Stimulated activated CD4-positive, alpha-beta T cell treated with anti-CD3 and anti-CD28 coated beads, Interleukin-1b, Interleukin-23, amount 100 ng/mL, for 4 hours (primary cell): ENCODE measurements at places on chromosomes 3 and 15.
A peak's percentile ranks its signal among the peaks of the same experiment; 100 is the strongest.

DNA sequence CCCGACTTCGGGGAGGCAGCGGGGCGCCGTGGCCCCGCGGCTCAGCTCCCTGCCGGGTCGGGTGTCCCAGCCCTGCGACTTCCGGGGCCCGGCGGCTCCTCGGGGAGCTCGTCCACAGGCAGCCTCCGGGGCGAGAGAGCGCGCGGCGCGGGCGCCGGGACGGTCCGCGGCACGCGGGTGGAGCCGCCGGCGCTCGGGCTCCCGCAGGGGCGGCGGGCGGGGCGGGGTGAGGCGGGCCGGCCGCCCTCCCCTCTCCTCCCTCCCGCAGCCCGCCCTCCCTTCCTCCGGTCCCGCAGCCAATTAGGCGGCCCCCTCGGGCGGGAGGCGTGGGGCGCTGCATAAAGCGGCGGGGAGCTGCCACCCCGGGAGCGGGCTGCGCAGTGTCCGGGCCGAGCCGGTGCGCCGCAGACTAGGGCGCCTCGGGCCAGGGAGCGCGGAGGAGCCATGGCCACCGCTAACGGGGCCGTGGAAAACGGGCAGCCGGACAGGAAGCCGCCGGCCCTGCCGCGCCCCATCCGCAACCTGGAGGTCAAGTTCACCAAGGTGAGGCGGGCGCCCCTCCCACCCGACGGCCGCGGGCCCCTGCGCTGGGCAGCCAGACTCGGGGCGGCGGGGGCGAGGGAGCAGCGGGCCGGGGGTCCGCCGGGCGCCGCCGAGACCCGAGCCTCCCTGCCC is at the start of gene ALDH1A3:
Gene ALDH1A3, plus strand, starts transcription at position 368 of the 675 bp plus-strand sequence. Its CDS starts 77 bp downstream, at position 445.
- peak; percentile 13 for DNase-seq

GRCh38 chr15:62109437-62109836 is 42.7 kb downstream of the C2CD4A start:
- no peak for DNase-seq

- DNase-seq = no peak
Measured at GRCh38 chr3:26653811-26654425, 31.3 kb downstream of the LRRC3B start.

- no peak for DNase-seq
Measured at GRCh38 chr15:101453123-101454120, 36.1 kb downstream of the PCSK6 start.

DNA sequence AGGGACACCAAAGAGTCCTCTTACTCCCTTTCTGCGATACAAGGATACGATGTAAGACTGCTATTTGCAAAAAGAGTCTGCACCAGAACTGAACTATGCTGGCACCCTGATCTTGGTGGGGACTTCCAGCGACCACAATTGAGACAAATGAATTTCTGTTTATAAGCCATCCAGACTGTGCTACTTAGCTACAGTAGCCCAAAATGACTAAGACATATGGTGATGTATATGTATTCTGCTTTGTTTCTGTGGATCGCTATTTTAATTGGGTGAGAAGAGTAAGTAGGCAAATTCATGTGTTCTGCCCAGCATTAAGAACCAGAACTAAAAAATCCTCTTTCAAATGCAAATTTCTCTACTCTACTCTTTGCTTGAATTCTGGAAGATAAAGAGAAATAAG is 720.9 kb downstream of the DIPK2A start:
- DNase-seq = no peak

DNA sequence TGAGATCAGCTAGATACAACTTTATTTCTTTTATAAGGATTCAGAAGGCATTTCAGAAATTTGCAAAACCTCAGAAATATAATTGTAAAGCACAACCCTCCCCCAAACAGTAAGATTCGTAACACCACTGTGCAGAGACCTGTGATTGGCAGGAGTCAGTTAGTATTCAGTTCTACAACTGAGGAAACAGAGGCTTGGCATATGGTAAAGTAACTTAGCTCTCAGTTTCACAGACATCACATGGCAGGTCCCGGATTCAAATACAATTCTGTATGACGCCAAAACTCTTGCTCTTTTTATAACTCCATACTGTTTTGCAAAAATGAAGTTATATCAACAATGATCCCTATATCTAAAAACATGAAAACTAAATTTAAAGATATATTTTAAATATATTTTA is 225.6 kb upstream of the LMCD1 start:
- no peak for DNase-seq

DNA sequence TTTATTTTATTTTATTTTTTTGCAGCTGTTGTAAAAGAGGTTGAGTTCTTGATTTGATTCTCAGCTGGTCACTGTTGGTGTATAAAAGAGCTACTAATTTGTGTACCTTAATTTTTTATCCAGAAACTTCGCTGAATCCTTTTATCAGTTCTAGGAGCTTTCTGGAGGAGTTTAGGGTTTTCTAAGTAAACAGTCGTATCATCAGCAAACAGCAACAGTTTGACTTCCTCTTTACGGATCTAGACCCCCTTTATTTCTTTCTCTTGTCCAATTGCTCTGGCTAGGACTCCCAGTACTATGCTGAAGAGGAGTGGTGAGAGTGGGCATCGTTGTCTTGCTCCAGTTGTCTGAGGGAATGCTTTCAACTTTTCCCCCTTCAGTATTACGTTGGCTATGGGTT is 165.8 kb upstream of the KCNMB2 start:
- no peak for DNase-seq

DNA sequence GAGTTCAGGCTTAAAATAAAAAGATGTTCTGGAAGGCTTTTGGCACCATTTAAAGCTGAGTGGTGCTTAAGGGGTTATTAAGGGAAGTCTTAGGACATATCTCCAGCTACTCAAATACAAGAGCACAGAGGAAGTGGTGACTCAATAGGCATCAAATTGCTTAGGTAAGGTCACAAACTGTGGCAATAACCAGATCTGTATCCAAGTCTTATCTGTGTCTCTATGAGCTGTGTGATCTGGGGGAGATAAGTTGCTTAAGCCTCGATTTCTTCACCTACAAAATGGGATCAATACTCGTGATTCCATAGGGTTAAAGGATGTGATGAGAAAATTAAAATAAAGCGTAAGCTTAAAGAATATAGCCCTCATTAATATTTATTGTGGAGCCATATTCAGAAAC is 7.6 kb downstream of the HDC start:
- DNase-seq = no peak

DNA sequence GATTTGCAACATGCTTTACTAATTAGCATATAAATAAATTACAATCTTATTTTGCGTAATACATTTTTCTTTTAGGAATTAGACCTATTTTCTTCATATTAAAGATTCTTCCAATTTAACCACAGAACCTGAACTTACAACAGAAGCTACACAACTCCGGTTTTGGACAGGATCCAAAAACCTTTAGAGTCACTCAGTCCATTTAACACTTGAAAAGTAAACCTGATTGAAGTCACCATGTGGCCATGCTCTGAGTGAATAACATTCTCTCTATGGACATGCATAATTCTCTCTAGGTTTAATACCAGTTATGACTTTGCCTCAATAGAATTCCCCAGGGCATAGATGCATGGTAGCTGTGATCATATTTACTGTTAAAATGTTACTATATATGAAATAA is 751.0 kb downstream of the VGLL3 start:
- no peak for DNase-seq

DNA sequence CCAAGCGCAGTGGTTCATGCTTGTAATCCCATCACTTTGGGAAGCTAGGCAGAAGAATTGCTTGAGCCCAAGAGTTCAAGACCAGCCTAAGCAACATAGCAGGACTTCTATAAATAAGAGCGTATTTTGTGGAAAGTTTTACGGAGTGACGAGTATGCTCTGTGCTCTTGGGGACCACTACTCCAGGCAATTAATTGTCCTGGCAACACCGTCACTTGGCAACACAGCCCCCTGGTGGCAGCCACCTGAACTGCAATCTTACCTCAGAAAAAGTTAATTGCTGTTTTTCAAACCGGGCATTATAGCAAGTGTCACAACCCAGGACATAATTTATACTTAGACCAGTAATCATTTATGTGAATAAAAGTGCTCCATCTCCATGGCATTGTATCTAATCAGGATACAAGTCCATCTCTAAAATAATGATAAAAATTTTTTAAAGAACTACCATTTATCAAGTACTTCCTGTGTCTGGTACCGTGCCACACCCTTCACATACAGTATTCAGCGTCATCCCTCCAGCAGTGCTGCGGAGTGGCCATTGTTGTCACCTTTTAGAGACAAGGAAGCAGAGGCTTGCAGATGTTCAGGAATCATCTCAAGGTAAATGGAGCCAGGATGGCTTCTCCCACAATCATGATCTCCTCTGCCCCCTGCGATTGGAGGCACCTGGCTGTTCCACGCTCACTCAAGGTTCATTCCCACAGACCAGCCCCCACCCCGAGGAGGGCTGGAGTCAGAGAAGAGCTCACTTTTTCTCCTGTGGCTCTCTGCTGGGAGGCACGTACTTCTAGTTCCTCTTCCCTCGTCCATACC is 34.5 kb downstream of the PLA2G4D start:
- DNase-seq = peak; percentile 66

DNA sequence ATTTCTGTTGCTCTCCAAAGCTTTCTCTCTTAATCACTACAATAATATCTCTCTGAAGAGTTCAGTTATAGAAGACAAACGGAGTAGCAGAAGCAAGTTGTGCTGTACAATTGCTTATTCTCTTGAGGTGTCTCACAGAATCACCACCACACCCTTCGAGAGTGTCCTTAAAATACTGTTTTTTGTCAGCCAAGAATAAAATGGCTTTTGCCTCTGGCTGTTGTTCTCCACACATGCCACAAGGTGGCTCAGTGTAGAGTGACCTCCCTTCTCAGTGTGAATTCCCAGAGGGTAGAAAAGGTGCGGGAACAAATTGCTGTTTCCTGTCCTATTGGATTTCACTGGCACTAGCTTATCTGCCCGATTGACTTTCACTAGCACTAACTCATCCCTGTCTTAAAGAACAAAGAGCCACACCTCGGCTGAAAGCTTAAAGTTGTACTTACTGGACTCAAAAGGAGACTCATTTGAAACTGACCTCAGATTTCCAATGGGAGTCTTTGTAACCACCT is 134.2 kb upstream of the SATB1 start:
- DNase-seq = no peak

GRCh38 chr3:61725851-61726333 is 164.5 kb downstream of the PTPRG start:
- no peak for DNase-seq

GRCh38 chr3:18556001-18556408 is 130.9 kb upstream of the SATB1 start:
- DNase-seq = no peak

GRCh38 chr3:2458816-2459215 is 360.1 kb downstream of the CNTN4 start:
- no peak for DNase-seq

GRCh38 chr3:107775974-107776373 is 253.2 kb downstream of the BBX start:
- no peak for DNase-seq

GRCh38 chr15:44801364-44801763 is 65.0 kb downstream of the TRIM69 start:
- no peak for DNase-seq

- no peak for DNase-seq
Measured at GRCh38 chr3:9247361-9247940, 2.0 kb downstream of the SRGAP3 start.
